ENCODE measurements at places on chromosomes 5 and 9.
A peak's percentile ranks its signal among the peaks of the same experiment; 100 is the strongest.

- peak; percentile 82 for DNase-seq
Measured at GRCh38 chr9:131423171-131423581, 29.3 kb downstream of the PRRC2B start.

DNA sequence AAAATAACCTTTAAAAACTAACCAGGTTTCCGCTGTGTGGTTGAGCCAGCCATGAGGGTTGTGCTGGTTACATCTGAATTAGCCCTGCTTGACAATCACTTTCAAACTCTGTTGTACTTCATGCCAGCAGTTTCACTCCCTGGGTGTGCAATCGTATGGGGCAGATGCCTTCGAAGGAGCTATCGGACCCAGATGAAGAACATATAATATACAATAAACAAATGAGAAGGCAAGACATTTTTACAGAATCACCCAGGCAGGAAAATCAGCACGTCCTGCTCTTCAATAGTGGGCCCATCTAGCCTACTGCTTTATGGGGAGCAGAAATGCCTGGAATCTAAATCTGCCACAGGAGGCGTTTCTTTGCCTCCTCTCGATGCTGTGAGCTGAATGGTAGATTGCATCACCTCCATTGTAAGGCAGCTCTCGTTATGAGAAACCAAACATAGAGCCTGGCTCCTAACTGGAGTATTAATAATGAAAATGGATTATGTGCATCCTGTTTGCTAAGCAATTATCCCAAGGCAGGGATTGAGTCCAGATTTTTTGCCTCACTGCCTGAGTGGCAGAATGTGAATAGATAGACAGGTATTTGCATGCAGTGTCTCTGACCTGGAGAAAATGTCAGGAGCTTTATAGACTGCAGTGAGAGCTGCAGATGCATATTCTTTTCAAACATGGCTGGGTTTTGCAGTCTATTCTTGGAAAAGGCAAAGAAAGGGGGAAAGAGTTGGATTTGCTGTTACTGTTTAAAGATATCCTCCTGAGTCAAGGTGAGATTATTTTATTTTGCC lies 143.3 kb upstream of the SMARCA2 start:
- peak; percentile 44 for DNase-seq

GRCh38 chr5:166431456-166431855 lies 1860.0 kb upstream of the WWC1 start:
- no peak for DNase-seq

- no peak for DNase-seq
Measured at GRCh38 chr9:119185298-119185697, 183.9 kb downstream of the BRINP1 start.

DNA sequence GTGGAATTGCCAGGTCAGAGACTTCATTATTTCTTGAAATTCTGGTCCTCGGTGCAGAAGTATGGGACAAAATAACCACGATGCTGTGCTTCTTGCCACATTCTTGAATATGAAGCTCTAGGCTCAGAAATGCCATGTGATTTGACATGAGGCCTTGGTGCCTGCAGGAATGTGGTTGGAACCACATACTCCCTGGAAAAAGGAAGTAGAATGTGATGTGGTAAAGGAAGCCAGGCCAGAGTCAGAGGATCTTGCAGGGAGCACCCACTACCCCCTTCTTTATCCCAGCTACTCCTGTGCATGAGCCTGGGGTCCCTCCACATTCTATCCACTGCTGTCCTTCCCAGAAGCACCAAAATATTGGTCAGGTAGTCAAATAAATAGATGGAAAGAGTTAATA lies 80.9 kb downstream of the FOXD1 start:
- DNase-seq, result peak; percentile 78

DNA sequence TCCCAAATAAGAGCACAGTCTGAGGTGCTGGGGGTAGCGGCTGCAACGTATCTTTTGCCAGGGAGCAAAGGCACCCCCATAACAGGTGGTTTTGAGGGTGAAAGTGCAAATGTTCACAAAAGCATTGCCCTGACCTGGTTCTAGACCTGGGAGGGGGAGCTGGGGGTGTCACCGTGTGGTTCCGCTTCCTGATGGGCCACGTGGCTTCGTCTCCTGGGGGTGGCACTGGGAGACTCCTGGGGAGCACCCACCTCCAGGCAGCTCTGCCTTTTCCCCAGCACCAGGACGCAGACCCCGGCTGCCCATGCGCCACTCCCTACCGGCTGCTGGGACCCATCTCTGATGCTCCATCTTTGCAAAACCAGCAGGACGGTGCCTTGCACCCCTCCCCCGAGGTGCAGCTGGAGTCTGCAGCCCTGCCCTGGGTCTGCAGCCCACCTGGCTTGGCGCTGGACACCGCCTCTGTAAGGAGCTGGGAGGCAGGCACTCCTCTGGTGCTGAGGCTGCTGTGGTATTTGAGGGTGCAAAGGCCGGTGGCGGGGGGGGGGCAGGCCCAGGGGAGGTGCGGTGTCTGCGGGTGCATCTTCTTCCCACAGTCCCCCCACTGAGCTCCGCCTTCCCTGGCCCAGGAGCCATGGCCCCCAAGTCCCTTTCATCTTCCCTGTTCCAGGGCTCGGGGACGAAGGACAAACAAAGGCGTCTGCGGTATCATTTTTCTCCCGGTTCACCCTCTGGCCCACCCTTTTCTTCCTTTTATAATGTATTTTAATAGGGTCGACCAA lies 29.8 kb upstream of the RXRA start:
- no peak for DNase-seq

DNA sequence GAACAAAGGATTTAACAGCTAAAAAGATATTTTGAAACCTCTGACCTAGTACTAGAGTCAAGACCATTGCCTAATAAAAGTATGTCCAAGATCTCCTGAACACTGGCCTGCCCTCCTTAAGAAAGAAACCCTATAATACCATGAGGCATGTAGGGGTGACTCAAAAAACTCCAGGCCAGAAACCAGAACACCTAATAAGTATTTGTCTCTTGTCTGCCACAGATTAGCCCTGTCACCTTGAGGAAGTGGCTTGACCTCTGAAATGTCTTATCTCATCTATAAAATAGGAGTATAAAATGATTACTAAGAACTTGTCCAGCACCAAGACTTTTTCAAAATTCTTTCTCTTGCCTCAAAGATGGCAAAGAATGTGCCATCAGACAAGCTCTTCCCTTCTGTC lies 125.5 kb upstream of the RASGRF2 start:
- no peak for DNase-seq

GRCh38 chr5:6574537-6575245 lies 58.2 kb downstream of the NSUN2 start:
- no peak for DNase-seq

DNA sequence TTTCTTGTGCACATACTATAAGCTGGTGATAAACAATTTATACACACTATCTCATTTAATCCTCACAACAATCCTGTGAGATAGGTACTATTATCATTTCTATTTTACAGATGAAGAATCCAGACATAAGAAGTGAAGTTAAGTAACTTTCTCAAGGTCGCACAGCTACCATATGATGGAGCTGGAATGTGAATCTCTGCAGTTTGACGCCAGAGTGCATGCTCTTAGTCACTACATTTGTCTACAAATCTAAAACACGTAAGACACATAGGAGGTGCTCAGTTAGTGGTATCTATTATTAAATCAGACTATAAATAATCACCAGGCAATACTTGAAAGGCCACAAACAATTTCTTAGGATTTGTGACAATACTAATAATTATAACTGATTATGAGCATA lies 45.0 kb upstream of the CDKN2B start:
- no peak for DNase-seq

GRCh38 chr5:179264053-179264782 lies 81.0 kb downstream of the ADAMTS2 start:
- DNase-seq, result no peak

DNA sequence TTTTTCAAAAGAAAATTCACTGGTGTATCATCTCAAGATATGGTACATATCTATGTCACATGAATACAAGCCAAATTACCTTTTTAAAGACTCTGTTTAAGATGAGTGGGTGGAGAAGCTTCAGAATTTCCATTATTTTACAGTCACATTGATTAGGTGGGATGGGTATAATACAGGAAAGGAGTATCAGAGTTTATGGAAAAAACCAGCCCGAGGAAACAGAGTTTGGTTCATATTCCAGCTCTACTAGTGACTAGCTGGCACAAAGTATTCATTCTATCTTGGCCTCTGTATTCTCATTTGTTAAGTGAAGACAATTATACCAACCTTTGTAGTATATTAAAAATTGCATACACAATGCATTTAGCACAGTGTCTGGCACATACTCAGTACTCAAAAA lies 46.5 kb upstream of the CDK5RAP2 start:
- no peak for DNase-seq

DNA sequence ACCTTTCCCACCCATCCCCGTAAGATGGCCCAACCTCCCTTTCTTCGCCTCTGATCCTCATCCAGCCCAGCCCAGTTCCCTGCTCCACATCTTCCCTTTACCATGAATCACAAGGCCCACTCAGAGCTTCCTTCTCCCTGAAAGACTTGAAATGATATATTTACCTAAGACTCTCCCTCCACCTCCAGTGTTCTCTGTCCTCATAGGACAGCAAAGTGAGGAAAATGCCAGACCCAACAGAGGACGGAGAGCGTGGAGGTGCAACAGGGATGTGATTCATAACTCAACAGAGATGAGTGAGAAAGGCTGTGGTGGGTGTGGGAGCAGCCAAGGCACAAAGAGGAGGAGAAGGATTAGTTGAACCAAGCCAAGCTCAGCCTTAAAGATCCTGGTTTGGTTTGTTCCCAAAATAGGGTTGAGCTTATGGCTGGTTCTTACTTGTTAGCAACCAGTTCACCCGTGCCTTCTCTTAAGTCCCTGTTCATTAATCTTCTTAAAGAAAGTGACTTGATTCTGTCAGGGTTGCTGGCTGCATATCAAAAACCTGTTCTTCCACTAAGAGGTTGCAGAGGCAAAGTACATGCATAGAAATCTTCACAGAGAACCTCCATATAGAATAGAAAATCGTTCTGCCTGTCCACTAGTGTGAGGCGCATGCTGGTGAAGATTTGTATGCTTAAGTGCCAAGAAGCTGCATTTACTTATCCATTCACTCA lies 183.2 kb downstream of the ACTL7B start:
- peak; percentile 76 for DNase-seq

GRCh38 chr5:36998578-36998977 lies 122.0 kb downstream of the NIPBL start:
- DNase-seq, result no peak

DNA sequence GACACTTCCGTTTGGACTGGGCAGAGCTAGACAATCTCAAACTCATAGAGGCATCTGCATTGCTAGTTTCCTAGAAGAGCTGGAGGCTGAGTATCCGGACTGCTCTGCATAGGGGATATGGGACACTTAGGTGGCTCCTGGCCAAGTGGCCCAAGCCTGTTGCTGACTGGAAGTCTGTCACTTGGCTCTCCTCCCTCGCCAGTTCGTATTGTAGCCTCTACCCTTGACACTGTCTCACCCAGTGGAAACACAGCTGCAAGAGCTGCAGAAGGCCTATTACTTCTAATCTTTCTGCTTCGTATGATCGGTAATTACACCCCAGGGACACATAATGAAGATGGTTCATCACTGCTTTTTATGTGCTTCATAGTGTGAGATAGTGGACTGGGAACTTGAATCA lies 34.7 kb downstream of the ITGA1 start:
- DNase-seq, result no peak

DNA sequence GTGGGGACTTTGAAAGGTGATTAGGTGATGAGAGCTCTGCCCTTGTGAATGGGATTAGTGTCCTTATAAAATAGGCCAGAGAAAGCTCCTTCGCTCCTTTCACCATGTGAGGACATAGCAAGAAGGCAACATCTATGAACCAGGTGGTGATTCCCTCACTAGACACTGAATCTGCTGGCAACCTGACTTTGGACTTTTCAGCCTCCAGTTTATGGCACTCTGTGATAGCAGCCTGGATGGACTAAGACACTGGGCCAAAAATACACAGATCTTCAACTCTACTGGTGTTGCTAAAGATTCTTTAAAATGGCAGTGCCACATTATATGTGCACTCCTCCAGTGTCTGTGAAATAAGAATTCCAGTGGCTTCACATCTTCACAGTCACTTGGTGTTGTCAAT lies 41.2 kb upstream of the COL15A1 start:
- DNase-seq, result no peak

GRCh38 chr5:17359451-17360011 lies 138.5 kb upstream of the TAF11L2 start:
- DNase-seq, result peak; percentile 68

DNA sequence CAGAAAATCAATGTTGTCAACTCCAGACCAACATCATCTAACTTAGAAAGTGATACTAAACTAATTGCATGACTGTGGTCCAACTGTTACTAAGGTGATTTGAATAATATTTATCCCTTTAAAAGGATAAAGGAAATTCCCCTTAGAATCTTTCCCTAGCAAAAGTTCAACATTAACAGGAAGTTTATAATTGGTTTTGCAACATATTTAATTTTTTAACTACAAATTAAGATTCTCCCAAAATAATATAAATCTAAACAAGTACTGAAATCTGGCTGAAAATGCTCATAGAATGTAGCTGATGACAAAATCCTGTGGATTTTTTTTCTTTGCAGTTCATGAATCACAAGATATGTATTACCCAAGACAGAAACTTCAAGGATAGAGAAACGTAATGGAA lies 151.4 kb downstream of the LPAR1 start:
- DNase-seq, result peak; percentile 29

DNA sequence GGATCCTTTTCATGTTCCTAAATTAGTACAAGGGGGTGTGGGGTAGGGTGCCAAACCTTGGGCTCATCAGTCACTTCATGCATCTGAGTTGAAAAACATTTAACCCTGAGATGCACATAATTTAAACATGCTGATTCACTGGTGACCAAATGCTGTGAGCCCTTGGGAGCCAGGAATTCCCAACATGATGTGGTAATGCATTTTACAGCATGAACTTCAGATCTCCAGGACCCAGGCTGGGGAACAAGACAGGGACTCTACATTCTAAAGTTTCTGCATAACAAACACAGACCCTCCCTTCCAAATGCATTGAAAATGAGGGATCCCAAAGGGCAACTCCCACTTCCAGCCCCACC lies 322.2 kb downstream of the NDUFS4 start:
- DNase-seq, result peak; percentile 73

- DNase-seq, result no peak
Measured at GRCh38 chr9:97991818-97992217, 8.7 kb downstream of the ANP32B start.

- DNase-seq, result no peak
Measured at GRCh38 chr5:5423586-5423985, 1.1 kb downstream of the ICE1 start.

GRCh38 chr5:65292196-65292595 lies 189.5 kb downstream of the ADAMTS6 start:
- DNase-seq, result peak; percentile 4

- no peak for DNase-seq
Measured at GRCh38 chr9:69675563-69675962, 3.4 kb upstream of the APBA1 start.

- no peak for DNase-seq
Measured at GRCh38 chr5:60482301-60482700, 217.7 kb downstream of the DEPDC1B start.

GRCh38 chr5:1330847-1331831 lies 13.8 kb downstream of the CLPTM1L start:
- DNase-seq, result no peak

DNA sequence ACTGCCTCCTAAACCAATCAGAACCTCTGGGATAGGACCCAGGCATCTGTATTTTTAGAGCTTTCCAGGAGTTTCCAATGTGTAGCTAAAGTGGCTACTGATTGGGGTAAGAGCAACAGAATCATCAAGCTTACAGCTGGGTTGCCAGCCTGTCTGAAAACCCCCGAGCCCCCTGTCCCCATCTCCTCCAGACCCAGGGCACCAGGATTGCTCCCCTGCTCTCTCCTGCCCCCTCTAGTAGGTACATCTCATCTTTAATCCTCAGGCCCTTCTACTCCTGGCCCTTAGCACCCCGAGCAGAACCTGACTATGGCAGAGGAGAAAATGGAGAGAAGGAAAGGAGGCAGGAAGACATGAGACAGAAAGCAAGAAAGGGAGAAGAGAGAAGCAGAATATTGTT lies 204.9 kb downstream of the GABBR2 start:
- no peak for DNase-seq

Data from fibroblast of skin of back (primary cell).